ENCODE measurements at places on chromosomes 5 and 9.

- DNase-seq, result no peak
Observed at GRCh38 chr9:108776920-108777639, 78.7 kb downstream of the ACTL7B start.

- DNase-seq, result no peak
Observed at GRCh38 chr9:21674894-21675293, 127.5 kb upstream of the MTAP start.

DNA sequence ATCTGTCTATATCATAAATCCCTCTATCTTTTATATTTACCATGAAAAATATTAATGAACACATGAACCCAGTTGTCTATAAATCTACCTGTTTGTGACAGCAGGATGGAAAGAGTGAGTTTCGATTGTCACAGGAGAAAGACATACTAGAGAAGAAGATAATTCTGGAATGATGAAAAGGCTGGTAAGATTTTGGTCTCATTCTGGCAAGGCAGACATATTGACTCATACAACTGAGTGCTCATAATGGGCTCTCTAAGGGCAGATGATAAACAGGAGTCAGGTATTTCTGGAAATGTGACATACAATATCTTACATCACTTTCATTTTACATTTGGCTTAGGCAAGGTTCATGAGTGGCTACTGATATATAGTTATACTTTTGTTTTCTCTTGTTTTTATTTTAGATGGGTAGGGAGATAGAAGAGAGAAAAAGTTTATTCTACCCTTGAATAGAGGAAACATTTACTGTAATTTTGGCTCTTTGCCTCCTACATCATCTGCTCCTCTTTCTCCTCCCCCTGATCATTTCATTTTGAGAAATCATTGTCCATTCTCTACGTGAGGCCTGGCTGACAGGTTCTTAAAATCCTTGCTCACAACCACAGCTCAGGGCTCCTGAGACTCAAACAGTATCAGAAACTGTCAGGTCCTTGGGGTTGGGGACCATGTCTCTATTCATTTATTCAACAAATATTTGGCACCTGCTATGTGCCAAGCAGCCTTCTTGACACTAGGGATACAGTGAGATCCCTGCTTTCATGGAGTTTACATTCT lies 14.4 kb downstream of the ELOVL7 start:
- DNase-seq, result no peak

DNA sequence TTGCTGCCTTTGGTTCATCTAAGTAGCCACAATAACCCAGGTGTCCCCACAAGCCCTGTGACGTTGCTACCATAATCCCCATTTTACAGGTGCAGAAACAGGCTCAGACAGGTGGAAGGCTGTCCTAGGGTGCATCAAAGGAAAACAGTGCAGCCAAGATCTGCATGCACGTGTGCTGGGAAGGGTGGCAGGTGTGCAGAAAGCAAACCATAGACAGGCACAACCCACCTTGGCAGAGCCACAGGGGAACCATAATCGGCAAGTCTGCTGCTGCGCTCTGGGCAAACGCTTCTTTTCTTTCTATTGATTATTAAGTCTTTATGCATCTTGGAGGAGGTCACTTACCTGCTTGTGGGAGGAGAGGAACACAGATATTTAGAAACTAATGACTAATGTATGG lies 7.1 kb downstream of the NSG2 start:
- DNase-seq, result no peak

- no peak for DNase-seq
Observed at GRCh38 chr5:159001247-159001646, 98.5 kb downstream of the EBF1 start.

GRCh38 chr9:38232895-38233294 lies 159.6 kb upstream of the ALDH1B1 start:
- DNase-seq, result no peak

GRCh38 chr5:167985373-167985772 lies 306.1 kb upstream of the WWC1 start:
- peak; percentile 12 for DNase-seq

GRCh38 chr5:44278469-44278868 lies 110.8 kb downstream of the FGF10 start:
- no peak for DNase-seq

DNA sequence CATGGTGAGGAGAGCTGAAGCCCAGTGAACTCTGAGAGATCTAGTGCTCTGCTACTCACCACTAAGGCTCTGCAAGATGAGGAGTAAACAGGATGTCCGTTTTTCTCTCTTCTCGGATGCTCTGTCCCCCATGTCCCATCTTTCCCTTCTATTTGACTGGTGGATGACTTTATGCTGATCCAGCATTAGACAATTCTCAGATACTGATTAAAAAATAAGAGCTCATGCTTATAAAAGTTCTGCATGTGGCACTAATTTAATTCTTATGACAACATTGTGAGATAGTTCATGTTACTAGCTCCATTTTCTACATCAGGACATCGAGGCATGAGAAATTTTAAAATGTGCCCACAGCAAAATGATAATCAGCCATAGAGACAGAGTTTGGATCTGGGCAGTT lies 77.0 kb downstream of the HMHB1 start:
- no peak for DNase-seq

DNA sequence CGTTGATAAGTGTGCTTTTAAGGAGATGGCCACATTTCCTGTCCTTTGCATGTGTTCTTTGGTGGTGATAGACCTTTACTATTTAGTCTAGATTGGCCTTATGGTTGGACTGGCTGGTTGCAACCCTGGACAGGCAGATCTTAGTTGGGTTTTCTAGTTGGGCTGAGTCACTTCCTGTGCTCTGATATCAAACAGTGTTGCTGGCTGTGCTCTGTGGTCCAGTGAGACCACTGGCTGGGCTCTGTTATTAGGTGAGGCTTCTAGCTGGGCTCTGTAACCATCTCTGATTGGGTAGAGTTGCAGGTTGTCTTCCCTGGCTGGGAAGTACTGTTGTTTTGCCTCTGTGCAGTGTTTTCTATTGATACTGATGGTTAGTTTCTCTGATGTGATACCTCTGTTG lies 432.5 kb downstream of the LRRC70 start:
- no peak for DNase-seq

GRCh38 chr5:150605546-150605945 lies 34.9 kb upstream of the SYNPO start:
- peak; percentile 66 for DNase-seq

GRCh38 chr9:80320480-80320879 lies 748.7 kb downstream of the TLE4 start:
- DNase-seq, result no peak

DNA sequence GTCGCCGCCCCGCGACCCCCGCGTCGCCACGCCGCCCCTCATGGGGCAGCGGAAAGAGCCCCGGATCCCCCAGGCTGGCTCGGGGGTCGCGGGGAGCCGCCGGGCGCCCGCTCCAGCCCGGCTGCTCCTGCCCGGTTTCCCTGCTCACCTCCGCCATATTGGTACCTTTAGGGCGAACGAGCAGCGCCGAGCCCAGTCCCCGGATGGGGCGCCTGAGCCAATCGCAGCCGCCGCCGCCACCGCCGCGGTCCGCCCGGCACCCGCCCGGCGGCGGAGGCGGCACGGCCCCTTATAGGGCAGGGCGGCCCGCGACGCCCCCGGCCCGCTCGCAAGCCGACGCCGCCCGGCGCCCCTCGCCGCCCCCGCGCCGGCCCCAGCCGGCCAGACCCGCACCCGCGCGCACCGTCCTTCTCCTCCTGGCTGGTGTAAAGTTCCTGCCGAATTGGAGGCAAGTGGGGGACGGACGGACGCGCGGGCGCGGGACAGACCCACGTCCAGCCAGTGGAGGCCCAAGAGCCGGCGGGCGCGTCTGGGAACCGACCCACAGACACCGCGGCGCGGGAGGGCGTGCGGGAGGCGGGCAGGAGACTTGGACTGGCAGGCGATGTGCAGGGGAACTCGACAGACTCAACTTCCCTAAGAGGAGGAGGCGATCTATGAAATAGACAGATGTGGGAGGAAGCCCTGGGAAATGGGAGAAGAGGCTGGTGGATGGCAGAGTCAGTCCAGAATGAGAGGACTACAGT lies at the start of gene MIER3:
Gene MIER3 (minus strand): TSS at position 178 of the 746 bp plus-strand sequence. CDS start 21 bp downstream, at position 157.
- peak; percentile 70 for DNase-seq

DNA sequence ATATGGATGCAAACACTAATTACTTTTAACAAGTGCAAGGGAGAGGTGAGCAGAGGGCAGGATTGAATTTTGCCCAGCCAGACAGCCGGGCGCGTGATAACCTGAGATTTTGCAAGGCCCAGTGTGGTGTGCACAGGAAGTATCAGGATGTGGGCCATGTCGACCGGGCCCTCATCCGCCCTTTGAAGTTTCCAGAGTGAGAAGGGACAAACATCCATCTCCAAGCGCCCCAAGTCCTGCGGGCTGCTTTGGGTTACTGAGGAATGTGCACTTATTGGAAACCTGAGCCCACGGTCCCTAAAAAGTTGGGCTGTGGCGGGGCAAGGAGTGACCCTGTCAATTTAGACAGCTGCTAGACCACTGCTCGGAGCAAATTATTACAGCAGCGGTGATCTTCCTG lies 272.2 kb upstream of the IRX2 start:
- no peak for DNase-seq

GRCh38 chr5:122615146-122615545 lies 159.7 kb upstream of the SNX2 start:
- no peak for DNase-seq

- DNase-seq, result no peak
Observed at GRCh38 chr5:7869474-7870136, 657 bp downstream of the MTRR start.

GRCh38 chr5:178114325-178115135 lies 1.2 kb downstream of the N4BP3 start:
- DNase-seq, result no peak

DNA sequence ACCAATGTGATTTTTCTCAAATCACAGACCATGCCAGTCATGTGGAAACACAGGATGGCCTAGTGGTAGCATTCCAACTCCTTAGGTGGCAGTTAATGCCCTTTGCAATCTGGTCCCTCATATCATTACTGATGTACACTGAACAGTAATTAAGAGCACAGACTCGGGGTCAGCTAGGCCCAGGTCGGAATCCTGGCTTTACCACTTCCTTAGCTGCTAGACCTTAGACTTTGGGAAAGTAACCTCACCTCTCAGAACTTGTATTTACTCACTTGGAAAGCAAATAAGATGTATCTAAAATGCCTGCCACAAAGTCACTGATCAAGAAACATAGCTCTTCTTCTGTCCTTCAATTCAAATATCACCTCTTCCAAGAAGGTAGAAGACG lies 112.8 kb downstream of the MAPKAP1 start:
- no peak for DNase-seq

GRCh38 chr5:121384359-121384758 lies 467.3 kb upstream of the FTMT start:
- no peak for DNase-seq

Measured in HuH-7 (cell line).